ENCODE measurements at places on chromosomes 16 and 17.

DNA sequence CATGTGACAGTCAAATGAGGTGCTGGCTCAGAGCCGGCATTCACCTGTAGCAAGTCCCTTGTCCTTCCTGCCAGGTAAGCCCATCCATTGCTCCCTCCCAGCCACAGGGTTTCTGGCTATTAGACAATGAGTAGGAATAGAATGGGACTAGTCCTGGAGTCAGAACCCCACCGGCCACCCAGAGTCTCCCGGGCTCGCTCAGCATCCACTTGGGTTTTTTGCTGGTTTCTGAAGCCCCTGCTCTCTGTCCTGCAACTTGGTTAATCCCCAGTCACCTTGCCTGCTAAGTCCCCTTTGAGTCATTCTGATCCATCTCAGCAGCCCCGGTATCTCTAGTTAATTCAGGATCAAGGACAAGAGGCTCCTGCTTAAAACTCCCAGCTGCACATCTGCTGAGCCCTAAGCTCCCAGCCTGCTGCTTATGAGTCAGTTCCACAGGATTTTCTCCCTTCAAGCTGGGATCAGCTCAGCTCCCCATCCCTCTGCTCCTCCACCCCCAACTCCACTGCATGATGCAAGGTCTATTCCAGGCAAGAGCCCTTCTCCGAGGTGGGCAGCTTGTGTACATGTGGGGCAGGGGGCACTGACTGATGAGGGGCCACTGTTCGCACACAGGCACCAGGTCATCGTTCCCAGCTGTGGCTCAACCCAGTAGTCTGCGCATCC, 19.9 kb upstream of the MRPS23 start:
- no peak for DNase-seq

DNA sequence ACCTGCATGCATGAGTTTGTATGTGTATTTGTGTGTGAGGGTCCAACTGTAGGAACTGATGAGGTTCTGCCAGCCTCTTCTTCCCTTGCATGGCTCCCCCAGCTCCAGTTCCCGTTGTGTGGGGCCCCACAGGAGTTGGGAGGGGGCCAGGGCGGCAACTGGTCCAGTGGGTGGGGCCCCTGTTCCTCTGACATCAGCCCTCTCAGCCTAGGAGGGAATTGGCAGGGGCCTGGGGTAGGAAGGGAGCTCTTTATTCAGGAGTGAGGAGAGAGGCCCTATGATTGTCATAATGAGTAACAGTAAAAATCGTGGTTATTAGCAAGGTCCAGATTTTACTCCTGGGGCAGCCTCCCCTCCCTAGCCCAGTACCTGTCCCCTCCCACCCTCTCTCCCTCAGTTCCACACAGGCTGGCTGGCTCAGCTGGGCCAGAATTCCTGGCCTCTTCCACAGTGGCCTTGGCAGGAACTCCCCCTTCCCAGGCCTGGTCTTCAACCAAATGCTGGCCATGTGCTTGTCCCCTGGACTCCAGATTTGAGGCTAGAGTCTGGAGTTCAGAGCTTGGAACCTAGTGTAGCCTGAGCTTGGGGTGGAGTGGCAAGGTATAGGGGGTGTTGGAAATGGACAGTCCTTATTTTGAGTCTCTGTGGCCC, 18.9 kb downstream of the RARA start:
- DNase-seq, result no peak

GRCh38 chr16:48188449-48189102, 32.8 kb upstream of the ABCC12 start:
- DNase-seq, result no peak

- DNase-seq, result no peak
Measured at GRCh38 chr16:23080329-23080728, 68.9 kb downstream of the USP31 start.

DNA sequence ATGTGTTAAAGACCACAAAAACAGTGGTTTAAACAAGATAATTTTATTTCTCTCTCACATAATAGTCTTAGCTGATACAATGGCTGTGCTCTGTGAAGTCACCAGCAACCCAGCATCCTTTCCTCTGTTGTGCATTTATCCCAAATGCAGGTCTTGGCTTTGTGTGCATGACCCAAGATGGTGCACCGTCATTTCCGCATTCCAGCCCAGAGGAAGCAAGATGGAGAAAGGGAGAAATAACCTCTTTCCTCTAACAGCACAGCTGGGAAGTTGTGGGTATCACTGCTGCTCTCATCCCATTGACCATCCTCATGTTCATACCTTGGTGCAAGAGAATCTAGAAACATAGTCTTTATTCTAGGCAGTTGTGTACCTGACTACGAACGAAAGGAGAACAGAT, 21.8 kb downstream of the TMC5 start:
- no peak for DNase-seq

- DNase-seq, result no peak
Measured at GRCh38 chr16:521381-522210, 5.9 kb upstream of the CAPN15 start.

- DNase-seq, result no peak
Measured at GRCh38 chr17:76327696-76328095, 19.6 kb upstream of the QRICH2 start.

GRCh38 chr16:66619534-66620428, 15.3 kb downstream of the CMTM3 start:
- no peak for DNase-seq

DNA sequence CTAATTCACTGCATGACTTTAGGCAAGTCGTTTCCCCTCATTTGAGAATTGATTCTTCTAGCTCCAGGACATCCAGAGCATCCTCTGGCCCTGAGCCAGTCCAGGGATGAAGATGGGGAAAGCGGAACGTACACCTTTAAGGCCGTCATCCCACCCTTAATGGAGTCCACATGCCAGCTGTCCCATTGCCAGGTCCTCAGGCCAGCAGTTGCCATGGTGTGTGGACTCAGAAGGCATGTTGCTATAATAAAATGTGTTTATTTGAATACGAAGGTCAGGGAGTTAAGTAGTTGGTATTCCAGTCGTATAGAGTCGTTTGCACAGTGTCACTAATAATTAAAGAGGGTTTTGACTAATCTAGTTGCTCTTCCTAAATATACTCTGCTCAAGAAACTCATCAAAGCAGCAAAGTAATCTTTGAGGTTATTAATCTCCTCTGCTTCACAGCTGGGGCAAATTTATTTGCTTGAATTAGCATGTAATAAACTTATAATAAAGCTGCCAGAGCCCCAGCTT, 30.4 kb downstream of the CCDC182 start:
- DNase-seq, result no peak

GRCh38 chr17:74818291-74818938, 41.3 kb downstream of the GRIN2C start:
- DNase-seq, result no peak

- DNase-seq, result no peak
Measured at GRCh38 chr16:85640254-85640558, 27.1 kb downstream of the GSE1 start.

- DNase-seq, result no peak
Measured at GRCh38 chr16:64589836-64590235, 532.0 kb downstream of the CDH11 start.

GRCh38 chr16:49854796-49855203, 1.1 kb downstream of the ZNF423 start:
- DNase-seq, result no peak

DNA sequence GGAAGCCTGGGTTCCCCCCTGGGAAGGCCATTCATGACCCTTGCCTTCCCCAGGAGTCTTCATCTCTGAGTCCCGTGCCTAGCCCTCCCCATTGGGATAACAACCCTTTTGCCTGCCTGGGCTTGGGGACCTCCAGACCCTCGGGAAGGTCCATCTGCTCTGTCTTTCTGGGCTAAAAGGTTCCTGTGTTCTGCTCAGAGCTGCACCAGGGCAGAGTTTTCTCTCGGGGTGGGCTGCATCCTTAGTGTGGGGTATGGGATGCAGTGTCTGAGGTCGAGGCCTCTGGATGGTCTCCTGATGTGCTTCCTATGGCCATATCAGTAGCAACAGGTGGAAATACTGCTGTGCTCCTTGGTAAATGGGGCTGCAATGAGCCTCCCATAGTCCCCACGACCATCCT, 22.9 kb upstream of the PLLP start:
- no peak for DNase-seq

- DNase-seq, result no peak
Measured at GRCh38 chr16:28580726-28581315, 16.0 kb downstream of the SULT1A2 start.

GRCh38 chr17:17944743-17945142, 27.5 kb downstream of the TOM1L2 start:
- DNase-seq, result peak; percentile 19

GRCh38 chr16:73546341-73546845, 498.5 kb upstream of the ZFHX3 start:
- DNase-seq, result no peak

DNA sequence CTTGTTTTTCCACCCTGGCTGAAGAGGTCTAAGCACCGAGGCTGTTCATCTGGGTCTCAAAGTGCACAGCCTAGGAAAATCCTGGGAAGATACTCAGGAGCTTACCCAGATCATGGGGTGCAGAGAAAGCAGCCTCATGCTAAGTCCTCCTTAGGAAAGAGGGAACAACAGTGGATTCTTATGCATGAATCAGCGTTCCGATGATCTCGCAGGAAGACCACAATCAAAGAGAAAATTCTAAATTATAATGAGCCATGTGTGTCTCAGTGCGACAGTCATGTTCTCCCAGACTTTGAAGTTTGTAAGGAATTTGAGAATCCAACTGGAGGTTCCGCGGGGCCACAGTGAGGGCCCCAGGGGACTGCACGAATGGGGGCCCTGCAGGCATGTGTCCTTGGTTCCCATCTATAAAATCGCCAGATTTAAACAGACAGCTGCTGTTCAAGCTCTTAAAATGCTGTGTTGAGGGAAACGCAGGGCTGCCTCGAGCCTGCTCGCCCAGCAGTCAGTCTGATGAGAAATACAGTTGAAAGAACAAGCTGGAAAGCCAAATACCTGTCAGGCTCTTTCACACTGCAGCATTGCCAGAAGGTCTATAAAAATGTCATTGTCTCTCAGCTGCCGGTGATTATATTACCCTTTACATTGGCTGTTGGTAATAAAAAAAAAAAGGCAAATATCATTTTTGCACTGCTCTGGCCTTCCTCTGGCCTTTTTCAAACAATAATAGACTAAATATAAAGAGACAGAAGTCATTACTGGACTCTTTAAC, 152.1 kb downstream of the PMP22 start:
- DNase-seq, result no peak

DNA sequence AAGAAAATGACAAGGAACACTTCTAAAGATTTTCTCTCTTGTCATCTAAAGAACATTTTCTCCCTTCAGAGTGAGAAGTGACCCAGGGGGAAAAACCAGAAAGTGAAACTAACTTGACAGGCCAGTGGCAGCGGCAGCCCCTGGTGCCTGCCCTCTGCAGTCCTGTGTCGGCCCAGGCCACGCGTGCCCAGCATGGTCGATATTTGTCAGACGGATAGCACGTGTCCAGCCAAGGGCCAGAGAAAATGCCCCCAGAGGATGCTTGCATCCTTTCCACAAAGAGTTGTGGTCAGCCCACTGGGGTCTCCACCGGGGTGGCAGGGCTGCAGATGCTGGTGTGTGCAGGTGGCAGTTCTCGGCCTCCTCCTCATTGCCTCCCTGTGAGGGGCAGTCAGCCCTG, 176.6 kb downstream of the RAB11FIP4 start:
- DNase-seq, result no peak

Measured in aorta (tissue), 5 donors.